T1000 (cell line): ENCODE measurements at places on chromosomes 4 and X.

- peak; percentile 50 for DNase-seq
Observed at GRCh38 chr4:36351082-36351666, 69.8 kb downstream of the DTHD1 start.

DNA sequence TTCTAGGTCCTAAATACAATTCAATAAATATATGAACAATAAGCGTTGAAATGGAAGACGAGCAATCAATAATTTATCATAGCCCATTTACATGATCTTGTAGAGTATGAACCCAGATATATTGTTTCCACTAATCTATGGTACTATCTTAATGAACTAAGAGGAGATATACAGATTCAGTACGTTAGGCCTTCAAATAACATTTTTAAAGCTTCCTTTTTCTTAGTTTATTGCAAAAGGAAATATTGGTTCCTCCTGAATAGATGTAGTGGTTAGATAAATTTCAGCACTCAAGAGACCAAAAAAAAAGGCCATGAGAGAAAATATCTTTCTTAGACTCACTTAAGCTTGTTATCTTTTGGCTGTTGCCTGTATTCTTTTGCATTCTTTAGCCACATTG is 147.5 kb upstream of the PITX2 start:
- no peak for DNase-seq

DNA sequence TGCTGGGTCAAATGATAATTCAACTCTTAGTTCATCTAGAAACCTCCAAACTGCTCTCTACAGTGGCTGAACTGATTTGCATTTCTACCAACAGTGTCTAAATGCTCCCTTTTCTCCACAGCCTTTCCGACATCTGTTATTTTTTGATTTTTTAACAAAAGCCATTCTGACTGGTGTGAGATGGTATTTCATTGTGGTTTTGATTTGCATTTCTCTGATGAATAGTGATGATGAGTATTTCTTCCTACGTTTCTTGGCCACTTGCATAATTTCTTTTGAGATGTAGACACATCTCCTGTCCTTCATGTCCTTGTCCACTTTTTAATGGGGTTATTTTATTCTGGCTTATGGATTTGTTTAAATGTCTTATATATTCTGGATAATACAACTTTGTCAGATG is 298.2 kb upstream of the ARSJ start:
- DNase-seq: no peak

GRCh38 chr4:41375561-41375960 is 118.8 kb downstream of the UCHL1 start:
- no peak for DNase-seq

- no peak for DNase-seq
Observed at GRCh38 chrX:155216940-155217440, 730 bp downstream of the VBP1 start.

DNA sequence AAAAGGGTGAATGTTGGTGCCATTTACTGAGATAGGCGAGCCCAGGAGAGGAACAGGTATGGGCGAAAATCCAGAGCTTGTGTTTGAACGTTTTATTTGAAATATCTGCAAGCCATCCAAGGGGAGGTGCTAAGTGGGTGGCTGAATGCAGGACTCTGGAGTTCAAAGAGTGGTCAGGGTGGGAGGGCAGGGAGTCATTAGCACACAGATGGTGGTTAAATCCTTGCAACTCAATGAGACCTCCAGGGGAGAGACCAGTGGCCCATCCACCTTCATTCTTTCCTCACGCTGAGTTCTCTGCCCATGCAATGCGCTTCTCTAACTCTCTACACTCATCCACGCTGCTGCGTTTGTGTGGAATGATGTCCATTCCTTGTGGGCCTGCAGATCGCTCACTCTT is 101.1 kb downstream of the VCX3B start:
- DNase-seq: no peak

DNA sequence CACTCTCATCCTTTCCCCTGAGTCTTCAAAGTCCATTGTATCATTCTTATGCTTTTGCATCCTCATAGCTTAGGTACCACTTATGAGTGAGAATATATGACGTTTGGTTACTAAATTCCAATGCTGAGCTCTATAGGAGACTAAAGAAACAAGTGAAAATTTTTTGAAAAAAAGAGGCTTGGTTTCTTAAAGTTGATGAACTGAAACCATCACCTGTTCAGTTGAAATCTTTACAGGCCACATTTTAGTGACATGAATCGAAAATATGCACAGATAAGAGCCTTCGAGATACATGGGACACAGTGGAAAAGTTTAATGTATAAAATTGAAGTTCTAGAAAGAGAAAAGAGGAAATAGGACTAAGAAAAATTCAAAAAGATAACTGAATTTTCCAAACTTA is 195.8 kb downstream of the GPM6A start:
- DNase-seq: no peak

GRCh38 chr4:135368831-135369230 is 1167.2 kb upstream of the PABPC4L start:
- no peak for DNase-seq
